HS-5 (cell line): ENCODE measurements at places on chromosomes 3 and 15.

DNA sequence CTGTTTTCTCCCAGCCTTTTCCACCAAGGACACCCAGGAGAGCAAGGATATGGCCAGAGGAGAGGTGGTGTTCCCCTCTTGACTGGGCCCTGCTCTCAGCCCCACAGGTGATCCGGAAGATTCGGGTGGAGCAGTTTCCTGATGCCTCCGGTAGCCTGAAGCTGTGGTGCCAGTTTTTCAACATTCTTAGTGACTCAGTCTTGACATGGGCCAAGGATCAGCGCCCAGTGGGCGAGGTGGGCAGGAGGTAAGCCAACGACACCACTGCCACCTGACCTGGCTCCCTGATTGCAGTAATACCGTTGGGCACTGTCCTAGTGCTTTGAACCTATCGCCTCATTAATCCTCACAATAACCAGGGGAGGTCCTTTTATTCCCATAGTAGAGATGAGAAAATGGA, 25.3 kb upstream of the SLC28A1 start:
- no peak for DNase-seq

DNA sequence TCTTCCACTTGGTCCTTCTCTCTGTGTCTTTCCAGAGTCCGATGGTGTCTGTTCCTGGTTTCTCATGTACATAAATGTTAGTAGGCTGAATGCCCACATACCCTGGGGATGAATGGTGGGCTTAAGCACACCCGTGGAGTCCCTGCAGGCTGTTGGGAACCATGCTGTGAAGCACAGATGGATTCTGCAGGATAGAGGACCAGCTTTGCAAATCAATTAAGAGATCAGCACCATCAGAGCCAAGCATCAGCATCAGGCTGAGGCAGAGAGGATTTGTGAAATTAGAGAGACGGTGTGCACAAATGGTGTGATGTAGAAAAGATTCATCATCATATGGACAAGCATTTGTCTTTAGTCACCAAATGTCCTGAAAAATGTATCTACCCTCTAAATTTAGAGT, 127.1 kb downstream of the SV2B start:
- DNase-seq: no peak

DNA sequence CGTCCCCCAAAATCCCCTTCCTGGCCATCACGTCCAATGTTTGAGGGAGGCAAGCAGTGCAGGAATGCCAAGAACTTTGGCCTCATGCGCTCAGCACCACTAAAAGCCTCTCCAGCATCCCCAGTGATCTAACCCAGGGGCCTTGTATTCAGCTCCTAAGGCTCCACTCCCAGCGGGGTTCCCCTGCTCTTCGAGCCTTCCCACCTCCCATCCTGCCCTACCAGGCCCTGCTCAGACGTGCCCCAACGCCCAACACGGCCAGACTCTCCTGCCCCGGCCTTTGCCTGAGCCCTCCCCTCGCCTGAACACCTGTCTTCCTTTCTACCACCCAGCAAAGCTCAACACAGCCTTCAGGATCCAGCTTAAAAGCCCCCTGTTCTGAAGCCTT, 30.5 kb downstream of the PLXND1 start:
- no peak for DNase-seq

- no peak for DNase-seq
Measured at GRCh38 chr3:49877716-49878115, 8.0 kb upstream of the CAMKV start.

- no peak for DNase-seq
Measured at GRCh38 chr3:75144406-75144805, 519.7 kb upstream of the FRG2C start.

GRCh38 chr15:69463182-69463756, 10.7 kb downstream of the RPLP1 start:
- DNase-seq: no peak

GRCh38 chr15:56640127-56640526, 93.2 kb downstream of the ZNF280D start:
- DNase-seq: no peak

DNA sequence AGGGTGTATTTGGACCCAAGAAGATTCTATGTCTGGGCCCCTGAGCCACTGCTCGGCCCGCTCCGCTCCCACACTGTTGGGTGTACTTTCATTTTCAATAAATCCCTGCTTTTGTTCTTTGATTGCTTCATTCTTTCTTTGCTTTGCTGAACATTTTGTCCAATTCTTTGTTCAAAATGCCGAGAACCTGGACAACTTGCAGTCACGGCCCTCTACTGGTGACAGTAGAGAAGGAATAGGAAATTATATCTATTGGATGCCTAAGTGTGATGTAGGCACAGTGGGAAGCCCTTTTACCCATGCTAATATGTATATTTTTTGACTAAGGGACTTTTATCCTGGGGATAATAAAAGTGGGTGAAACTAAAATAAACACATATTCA, 340.8 kb downstream of the LRRC3B start:
- DNase-seq: no peak

DNA sequence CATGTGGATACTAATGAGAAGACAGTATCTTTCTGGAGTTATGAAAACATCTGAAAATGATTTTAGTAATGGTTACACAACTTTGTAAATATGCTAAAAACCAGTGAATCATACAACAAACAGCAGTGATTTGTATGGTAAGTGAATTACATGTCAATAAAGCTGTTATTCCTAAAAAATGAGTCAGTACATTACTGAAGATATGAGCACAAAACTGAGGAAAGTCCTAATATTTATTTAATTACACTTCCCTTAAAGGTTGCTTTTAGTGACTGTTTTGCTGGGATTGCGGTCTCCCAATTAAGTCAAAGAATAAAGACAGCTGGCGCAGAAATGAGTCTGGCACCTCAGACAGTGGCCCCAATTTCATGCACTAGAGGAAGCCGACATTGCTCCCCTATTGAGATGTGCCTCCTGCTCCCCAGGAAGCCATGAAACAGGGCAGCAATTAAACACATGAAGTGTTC, 50.9 kb upstream of the FSIP1 start:
- DNase-seq: peak; percentile 74

GRCh38 chr15:71743861-71744382, 66.4 kb upstream of the NR2E3 start:
- DNase-seq: no peak

- no peak for DNase-seq
Measured at GRCh38 chr3:110248666-110249065, 823.0 kb upstream of the NECTIN3 start.

DNA sequence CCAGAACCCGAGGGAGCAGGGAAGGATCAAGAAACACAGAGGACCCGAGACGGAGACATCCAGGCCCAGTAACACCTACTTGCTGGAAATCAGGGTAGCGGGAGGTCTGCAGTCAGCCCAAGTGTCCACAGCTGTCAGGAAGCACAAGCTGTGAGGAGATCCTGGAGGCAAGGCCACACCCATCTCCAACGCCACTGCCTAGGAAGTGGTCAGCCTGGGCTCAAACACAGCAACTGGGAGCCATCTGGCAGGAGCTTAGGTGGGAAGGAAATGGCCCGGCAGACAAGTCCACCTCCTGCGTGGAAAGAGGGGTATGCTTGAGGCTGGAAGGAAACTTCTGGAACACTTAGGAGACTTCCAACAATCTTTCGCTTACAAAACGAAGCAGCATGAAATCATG, 407.1 kb downstream of the VPS13C start:
- DNase-seq: no peak

DNA sequence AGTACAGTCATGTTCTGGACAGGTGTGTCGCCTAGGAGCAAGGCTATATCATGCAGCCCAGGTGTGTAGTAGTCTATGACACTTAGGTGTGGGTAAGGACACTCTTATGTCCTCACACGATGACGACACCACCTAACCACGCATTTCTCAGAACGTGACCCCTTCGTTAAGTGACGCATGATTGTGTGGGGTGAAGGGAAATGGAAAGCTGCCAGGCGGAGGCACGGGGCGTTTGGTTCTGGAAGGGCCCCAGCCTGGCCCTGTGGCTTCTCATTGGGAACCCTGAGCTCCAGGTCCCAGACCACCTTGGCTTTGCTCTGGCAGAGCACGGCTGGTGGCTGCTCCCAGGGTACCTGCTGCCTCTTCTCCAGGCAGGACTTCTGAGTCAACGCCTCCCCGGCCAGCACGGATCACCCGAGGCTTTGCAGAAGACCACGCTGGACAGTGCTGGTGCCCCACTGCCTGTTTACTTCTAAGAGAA, 39.3 kb downstream of the FBLN2 start:
- no peak for DNase-seq

DNA sequence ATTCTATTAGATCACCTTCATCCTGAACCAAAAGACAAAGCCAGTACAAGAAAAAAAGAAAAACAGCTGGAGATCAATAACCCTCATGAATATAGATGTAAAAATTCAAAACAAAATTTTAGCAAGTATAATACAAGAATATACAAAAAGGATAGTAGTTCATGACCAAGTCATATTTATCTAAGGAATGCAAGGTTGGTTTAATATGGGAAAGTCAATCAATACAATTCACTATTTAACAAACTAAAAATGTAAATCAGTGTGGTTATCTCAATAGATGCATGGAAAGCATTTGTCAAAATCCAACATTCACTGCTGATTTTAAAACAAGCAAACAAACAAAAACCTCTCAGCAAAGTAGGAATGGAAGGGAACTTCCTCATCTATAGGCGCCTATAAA, 11.0 kb upstream of the GPR27 start:
- no peak for DNase-seq

GRCh38 chr15:30928076-30928475, 24.4 kb downstream of the FAN1 start:
- no peak for DNase-seq

- no peak for DNase-seq
Measured at GRCh38 chr15:96553006-96553405, 222.5 kb downstream of the NR2F2 start.

GRCh38 chr3:188085584-188086560, 68.1 kb upstream of the LPP start:
- DNase-seq: no peak

DNA sequence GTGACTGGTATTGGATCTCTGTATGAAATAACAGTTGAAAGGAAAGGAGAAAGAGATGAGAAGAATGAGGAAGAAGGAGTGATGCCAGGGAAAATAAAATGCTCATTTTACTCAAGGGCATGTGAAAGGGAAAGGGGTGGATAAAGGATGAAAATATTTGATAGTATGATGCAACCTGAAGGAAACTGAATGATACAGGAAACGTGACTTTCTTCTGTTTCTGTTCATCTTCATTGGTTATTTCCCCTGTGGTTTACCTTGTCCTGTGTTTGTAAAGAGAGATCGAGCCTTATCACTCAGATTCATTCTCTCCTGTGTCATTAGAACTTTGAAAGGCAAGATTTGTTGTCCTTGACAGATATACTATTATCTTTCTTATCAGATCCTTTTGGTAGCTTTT, 243.6 kb upstream of the SLITRK3 start:
- DNase-seq: no peak

GRCh38 chr3:171846597-171846996, 3.4 kb downstream of the TMEM212 start:
- DNase-seq: no peak

DNA sequence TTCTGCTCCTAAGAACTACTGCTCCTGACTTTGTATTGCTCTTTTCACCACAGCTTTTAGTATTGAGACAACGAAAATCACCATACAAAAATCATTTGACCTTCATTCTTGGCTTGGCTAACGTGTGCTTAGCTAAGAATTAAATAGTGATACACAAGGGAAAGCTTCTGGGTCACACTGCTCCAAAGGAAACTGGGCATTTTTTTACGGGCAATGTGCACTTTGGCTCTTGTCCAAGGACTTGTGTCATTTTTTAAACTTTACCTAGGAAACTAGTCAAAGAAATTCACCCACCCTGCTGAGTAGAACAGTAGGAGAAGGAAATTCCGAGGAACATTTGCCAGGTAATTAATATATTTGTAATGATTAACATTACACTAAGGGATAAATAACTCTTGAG, 19.8 kb downstream of the WDR72 start:
- no peak for DNase-seq

- no peak for DNase-seq
Measured at GRCh38 chr3:46651084-46651483, 38.8 kb downstream of the FAM240A start.

DNA sequence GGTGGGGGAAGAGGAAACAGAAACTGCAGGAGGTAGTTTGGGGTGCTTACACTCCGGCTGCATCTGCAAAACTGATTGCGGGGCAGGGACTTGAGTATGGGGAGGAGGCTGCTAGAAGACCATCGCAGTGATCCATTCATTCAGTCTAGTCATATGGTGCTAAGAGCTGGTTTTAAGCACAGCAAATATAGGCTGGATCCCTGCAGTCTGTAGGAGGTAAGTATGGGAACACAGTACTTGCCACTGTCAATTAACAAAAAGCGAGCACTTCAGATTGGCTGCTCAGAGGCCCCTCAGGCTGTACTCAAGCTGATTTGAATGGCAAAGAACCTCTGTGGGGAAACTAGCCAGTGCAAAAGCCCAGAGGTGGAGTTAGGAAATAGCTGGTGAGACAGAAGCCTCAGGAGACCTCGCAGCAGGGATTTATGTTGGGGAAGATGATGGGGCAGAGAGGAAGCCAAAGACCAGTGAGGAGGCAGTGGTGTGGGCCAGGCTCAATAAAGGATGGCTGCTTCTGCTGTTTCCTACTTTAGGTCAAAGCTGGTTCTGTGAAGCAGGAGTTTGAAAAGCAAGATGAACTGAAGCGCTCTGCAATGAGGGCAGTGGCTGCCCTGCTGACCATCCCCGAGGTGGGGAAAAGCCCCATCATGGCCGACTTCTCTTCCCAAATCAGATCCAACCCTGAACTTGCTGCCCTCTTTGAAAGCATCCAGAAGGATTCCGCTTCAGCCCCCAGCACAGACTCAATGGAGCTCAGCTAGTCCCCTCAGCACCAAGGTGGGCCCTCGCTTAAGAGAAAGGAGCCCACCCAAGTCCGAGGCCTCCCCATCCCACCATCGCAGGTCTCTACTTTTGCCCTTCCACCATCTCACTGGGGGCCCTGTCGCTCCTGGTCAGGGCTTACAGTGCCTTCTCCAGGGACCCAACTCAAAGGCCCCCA, 7.9 kb downstream of the RPL32 start:
- no peak for DNase-seq

DNA sequence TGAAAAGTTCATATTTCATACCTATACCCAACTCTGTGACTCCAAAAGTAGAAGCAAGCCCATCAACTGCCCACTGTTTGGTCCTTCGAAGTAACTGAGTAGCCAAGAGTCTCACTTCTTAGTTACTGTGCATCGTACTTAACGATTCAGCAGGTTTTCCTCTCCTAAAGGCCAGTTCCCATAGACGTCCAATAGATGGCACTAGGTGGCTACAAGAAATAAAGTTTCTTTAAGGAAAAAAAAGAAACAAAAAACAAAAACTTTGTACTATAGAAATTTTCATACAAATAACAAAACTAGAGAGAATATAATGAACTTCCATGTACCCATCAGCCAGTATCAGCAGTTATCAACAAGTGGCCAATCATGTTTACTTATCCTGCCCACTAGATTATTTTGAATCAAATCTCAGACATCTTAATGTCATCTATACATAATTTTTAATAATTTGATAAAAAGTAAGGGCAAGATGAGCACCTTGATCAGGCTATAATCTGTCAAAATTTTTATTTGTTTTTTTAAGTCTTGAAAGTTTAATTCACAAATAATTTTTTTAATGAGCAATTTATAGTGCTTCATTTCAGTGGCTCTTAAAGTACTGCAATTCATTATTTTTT, 63.8 kb upstream of the ACP3 start:
- no peak for DNase-seq

- DNase-seq: peak; percentile 33
Measured at GRCh38 chr3:64691051-64691450, 3.3 kb upstream of the ADAMTS9 start.

GRCh38 chr3:12807066-12807465, 10.6 kb downstream of the CAND2 start:
- no peak for DNase-seq
